ENCODE measurements at places on chromosomes 6 and 20. TPM values are rescaled to one million over a fixed set of nuclear protein-coding genes. Genes with fewer than 3 reads are reported as not detected.

The WFDC10B gene
- total RNA-seq: not detected

The SLC22A1 gene
- not detected for total RNA-seq

The CST2 gene
- total RNA-seq: not detected

The TMEM74B gene
- 8.3 TPM for total RNA-seq

The SSTR4 gene
- not detected for total RNA-seq

The PHACTR3 gene
- not detected for total RNA-seq

DNA sequence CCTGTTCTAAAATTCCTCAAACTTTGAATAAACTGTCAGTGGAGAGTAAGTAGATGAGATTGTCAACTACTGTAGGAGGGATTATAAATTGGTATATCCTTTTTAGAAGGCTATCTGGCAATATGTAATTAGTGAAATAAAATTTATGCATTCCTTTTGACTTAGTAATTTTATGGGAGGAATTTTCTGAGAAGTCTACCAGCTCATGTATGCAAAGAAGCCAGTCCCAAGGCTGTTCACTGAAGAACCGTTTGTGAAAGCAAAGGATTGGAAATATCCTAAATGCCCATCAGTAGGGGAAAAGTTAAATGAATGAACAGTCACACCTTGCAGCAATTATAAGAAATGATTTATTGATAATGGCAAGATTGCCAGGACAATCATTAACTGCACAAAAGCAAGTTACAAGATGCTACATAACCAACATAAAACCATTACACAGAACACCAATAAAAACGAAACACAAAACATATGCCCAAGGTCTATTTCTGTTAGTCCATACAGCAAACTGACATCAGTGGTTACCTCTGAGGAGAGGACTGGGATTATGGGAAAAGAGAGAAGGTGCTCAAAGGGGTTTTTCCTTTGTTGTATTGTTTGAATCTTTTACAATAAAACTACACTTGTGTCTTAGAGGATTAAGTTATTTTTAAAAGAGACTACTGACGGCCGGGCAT, 4.6 kb upstream of the DSTN start:
- DNase-seq: no peak

DNA sequence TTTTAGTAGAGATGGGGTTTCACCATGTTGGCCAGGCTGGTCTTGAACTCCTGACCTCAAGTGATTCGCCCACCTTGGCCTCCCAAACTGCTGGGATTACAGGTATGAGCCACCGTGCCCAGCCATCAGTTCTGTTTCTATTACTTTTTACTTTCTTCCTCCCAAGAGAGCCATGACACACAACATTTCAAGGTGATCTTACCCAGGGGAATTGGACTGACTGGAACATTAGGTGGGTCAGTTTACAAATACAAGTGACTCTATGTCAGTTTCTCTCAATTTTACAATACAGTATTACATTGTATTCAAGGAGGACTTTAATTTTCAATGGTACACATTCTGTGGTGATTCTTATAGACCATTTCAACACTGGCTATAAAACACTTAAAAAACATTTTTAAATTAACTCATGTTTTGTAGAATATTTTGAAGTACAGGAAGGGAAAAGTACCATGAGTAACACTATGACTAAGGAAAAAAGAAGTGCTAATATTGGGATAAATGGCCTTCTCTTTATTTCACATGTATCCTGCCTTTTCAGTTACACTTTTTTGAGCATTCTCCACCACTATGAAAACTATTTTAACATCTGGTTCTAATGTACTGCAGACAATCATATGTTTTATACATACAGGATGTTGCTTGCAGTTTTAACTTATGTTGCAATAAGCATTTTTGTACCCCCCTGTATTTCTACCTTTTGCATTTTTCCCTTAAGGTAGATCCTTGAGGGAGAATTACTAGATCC, 8.4 kb downstream of the TPBG start:
- no peak for DNase-seq

DNA sequence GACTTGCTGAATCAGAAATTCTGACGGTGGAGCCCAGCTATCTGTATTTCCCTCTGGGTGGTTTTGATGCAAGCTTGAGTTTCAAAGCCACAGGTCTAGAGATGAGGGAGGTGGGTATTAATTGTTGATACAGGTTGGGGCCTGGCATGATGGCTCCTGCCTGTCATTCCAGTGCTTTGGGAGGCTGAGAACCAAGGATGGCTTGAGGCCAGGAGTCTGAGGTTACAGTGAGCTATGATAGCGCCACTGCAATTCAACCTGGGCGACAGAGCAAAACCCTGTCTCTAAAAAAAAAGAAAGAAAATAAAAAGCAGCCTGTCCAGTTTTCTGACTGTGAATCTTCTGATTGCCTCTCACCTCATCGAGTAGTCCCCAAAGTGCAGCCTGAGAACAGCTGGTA, 184.8 kb upstream of the SASH1 start:
- DNase-seq: no peak

GRCh38 chr6:37116326-37116725, 53.6 kb upstream of the PIM1 start:
- DNase-seq: no peak

DNA sequence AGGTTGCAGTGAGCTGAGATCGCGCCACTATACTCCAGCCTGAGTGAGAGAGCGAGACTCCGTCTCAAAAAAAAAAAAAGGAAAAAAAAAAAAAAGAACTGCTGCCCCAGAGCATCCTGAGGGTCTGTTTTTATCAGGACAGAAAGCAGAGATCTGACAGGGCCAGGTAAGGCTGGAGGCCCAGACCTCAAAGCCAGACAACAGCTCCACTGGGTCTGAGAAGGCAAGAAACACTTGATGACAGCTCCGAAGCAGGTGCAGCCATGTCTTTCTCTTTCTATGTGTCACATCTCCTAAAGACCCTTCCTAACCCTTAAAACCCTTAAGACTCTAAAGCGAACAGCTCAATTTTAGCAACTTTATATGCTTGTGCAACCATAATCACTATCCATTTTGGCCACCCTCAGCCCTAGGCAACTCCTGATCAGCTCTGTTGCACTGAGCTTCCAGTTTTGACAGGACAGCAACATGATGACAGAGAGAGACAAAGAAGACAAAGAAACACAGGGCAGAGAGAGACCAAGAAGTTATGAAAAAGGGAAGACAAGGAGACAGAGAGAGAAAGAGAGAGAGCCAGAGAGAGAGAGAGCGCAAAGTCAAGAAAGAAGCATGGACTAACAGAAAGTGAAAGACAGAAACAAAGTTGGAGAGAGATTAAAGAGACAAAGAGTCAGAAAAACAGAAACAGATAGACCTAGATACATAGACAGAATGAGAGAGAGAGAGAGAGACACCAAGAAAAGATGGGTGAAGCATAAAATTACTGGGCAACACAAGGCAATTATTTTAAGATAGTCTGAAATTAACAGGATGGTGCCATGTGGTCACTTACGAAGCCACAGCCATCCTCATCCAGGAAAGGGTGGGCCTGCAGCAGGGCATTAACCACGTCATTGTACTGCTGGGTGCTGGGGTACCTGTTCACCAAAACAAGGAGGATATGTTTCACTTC, 39.2 kb downstream of the SAMD3 start:
- DNase-seq: no peak

GRCh38 chr6:11609324-11610071, 71.9 kb downstream of the TMEM170B start:
- DNase-seq: no peak

DNA sequence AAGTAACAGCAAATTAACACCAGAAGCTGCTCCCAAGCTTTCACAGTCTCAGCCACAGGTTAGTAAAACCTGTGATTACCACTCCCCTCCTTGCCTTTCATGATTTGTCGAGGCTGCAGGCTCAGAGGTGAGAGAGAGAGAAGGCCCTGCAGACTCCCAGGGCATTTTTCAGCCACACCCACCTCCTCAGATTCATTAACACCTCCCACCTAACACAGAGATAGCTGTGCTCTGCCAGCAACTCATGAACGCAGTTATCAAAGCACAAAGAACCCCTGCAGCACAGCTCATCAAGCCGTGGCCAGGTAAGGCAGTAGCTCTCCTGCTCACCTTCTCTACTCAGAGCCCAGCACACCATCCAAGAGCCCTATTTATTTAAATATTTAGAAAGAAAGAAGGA, 27.1 kb downstream of the F13A1 start:
- no peak for DNase-seq

GRCh38 chr20:43691928-43692524, 25.1 kb downstream of the MYBL2 start:
- DNase-seq: no peak

DNA sequence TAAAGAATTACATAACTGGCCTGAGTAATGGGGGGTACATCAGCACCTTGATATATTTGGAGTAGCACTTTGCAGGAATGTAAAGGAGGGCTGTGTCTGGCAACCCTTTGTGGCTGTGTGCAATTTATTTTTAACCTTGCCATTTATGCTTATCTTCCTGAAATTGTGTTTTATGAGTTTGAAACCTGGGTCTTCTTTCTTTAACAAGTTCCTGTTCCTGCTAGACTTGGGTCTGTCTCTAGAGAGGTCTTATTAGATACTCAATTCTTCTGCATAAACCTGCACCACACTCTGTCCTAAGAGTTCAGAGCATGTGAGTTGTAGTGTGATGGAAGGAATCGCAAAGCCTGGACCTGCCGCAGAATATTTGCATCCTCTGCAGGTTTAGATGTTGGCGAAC, 181.0 kb downstream of the JARID2 start:
- no peak for DNase-seq

GRCh38 chr6:50217841-50218240, 168.1 kb upstream of the DEFB112 start:
- DNase-seq: no peak

DNA sequence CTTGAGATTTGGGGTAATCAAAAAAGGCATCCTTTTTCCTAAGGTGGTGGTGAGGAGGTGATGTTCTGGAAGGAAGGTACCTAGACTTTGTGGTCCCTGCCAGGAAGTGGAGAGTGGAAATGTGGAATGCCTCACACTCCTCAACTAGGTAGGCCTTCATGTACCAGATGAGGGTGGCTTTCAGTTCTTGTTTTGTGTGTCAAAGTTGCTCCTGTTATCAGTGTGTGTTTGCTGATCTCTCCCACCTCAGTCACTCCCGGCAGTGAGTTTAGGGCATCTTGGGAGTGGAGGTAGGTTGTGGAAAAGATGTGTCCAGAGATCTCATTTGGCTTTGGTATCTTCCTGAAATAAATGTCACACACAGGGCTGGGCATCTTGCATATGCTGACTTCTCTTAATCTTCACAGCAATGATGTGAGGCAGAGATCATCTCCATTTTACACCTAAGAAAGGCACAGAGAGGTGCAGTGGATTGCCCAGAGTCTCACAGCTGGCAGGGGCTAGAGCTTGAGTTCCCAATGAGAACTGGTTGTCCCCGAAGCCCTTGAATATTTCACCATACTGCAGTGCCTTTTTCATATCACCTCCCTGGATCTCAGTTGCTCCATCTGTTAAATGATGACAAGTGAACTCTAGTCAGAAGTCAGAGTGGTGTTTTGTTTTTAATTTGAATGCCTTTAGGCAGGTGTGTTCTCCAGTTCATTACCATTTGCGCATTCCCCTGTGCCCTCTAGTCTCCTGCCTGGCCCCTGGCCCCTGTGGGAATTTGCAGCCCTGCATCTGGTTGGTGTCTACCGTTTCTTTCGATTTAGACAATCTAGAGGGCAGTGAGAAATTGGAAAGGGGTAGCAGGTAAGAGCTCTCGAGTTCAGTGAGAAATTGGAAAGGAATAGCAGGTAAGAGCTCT, 2.9 kb downstream of the PKIG start:
- no peak for DNase-seq

GRCh38 chr6:81950877-81951276, 198.4 kb upstream of the TENT5A start:
- no peak for DNase-seq

GRCh38 chr20:1322511-1323245, 6.3 kb downstream of the SDCBP2 start:
- DNase-seq: peak; percentile 47

DNA sequence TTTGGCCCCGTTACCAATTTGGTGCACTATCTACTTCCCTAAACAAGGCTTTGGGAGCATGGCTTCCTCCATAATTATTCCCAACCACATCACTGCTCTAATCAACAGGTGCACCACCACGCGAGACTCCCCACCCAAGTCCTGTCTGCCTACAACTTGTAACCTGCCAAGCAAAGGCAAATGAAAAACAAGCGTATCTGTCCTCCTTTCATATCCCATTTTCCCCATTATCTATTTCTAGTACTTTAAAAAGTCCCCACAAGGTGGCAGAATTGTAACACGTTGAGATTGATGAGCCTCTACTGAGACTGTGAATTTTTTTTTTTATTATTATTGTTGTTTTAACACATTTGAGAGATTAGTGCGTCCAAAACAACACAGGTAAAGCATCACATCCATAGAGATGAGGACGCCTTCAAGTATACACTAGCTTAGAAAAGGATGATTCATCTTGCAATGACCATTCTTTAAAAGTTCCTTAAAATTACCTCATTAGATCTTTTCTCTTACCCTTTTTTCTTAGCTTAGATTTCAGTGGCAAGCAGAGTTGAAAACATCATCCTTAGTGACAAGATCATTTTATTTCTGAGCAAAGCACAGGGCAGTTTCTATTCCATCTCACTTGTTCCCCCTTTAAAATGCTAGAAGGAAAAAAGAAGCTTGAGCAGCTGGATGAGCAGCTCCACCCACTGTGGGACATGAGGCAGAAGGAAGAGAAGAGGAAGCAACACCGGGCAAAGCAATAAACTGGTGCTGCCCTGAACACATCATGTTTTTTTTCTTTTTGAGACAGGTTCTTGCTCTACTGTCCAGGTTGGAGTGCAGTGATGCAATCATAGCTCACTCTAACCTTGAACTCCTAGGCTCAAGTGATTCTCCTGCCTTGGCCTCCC, 210.8 kb downstream of the ARHGAP18 start:
- peak; percentile 41 for DNase-seq

GRCh38 chr6:146135167-146135566, 106.3 kb downstream of the GRM1 start:
- DNase-seq: no peak

- no peak for DNase-seq
These were observed 108.4 kb downstream of the ARID1B start for GRCh38 chr6:156885562-156885961.

DNA sequence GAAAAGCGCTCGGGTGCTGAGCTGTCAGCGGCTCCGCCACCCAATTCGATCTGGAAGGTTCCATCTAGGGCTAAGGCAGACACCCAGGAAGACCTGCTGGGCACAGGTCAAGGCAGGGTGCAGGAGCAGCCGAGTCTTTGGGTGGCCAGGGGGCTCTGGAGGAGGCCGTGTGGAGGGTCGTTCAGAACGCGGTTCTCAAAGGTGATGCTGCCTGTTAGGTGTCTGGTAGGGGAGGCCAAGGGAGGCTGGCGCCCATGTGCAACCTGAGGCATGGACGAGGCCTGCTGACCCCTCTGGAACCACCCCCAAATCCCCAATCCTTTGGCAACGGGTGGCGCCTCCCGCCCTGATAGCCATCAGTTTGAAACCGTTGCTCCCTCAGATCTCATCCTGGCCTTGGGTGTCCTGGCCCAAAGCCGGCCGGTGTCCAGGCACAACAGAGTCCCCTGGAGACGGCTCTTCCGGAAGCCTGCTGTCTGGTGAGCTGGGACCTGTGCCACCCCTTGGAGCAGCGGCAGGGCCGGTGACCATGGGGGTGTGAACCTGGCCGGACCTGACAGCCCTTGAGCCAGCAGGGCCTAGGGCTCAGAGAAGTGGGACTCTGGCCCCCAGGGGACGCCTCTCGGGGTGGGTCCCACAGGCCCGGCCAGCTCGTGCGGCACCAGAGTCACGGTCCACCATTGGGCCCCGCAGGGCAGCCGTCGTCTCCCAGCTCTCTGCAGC, 10.5 kb downstream of the SLC17A9 start:
- no peak for DNase-seq
